ENCODE measurements at places on chromosomes 5 and 9.

DNA sequence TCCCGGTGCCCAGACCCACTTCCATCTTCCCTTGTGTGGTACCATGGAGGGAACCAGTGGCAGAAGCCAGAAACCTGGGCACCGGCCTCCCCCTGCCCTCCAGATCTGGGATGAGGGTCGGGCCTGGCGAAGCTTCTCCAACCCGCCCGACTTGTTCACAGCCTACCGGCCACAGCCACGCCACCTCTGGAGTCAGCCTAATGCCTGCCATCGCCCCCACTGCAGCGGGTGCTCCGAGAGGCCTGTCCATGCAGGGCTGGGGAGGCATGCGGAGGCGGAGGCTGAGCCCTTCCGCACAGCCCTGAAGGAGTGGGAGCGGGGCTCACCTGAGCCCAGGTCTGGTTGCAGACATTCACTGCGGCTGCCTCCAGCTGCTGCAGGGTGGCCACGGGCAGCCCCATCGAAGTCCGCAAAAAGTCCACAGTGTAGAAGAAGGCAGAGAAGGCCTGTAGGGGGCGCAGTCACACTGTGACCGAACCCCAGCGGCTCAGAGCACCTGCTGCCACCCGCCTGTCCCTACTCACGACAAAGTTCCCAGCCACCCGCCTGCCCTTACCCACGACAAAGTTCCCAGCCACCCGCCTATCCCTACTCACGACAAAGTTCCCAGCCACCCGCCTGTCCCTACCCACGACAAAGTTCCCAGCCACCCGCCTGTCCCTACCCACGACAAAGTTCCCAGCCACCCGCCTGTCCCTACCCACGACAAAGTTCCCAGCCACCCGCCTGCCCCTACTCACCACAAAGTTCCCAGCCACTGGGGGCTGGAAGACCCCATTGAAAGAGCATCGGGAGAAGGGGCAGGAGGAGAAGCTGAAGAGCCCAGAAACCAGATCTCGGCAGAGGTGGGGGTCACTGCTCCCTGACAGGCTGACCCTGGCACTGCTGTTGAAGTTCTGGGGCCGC, 3.8 kb upstream of the NPDC1 start:
- DNase-seq = no peak

- DNase-seq = no peak
Observed at GRCh38 chr9:114343471-114344187, 14.0 kb downstream of the ORM2 start.

DNA sequence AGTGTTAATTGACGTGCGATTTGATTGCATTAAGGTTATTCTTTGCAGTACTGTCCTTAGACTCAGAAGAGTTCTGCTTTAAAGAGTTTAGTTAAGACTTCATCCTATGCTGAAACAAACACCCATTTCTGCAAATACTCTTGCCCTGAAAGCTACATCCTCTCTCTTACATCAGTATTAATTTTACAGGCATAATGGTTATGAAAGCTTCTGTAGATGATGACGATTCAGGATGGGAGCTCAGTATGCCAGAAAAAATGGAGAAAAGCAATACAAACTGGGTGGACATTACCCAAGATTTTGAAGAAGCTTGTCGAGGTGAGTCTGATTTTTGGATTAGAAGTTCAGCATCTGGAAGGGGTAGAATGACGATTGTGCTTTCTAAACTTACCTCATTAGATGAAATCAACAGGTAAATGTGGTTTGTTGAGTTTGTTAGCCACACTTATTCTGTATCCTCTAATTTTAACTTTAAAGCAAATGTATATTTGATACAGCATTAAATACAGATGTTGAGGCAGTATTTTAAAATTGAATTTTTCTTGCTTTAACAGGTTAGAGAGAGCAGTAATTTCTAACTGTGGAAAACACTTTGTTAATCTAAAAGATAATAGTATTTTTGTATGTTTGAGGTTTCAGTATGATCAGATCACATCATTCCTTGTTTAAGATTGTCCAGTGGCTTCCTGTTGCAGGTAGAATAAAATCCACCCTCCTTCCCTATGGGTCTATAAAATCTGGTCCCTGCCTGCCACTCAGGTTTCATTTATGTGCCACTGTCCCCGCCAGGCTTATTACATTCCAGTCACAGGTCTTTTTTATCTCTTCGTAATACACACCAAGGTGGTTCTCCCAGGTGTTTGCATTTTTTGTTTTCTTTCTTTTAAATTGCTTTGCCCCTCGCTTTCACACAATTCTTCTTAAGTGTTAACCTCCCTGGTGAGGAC, 1.3 kb downstream of the NAA35 start:
- no peak for DNase-seq

GRCh38 chr5:3036041-3036788, 284.7 kb upstream of the IRX2 start:
- DNase-seq = no peak

DNA sequence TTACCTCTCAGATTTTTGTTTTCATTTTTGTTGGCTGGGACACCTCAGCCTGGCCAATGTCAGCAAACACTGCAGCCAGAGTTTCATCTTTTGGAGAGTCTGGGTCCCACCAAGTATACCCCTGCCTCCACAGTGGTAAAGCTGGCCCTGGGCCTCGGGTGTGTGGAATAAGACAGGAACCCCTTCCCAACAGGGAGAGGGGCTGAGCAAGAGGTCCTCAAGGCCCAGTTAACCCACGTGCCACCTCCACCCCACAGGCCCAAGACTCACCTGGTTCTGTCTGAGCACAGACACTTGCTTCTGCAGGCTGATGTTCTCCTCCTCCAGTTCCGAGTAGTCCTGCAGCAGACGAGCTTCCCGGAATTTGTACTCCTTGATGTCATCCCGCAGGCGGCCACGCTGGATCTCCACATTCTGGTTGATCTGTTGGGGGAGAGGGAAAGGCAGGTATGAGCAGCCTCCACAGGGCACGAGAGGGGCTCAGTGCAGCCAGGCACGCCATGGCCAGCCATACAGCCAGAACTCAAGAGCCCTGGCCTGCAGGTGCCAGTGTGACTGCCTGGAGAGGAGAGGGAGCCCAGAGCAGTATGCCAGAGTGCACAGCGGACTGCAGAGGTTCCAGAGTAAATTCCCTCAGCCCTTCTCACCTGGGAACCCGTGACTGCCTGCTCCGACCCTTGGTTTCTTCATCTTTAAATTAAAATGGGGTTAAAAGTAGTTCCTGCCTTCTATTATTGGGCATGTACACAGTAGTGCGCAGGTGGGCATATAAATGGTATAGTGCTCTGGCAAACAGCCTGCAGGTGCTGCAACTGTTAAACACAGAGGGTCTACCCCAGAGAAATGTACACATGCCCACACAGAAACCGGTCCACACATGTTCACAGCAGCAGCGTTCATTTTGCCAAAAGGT, 42.0 kb downstream of the BICD2 start:
- DNase-seq = no peak

DNA sequence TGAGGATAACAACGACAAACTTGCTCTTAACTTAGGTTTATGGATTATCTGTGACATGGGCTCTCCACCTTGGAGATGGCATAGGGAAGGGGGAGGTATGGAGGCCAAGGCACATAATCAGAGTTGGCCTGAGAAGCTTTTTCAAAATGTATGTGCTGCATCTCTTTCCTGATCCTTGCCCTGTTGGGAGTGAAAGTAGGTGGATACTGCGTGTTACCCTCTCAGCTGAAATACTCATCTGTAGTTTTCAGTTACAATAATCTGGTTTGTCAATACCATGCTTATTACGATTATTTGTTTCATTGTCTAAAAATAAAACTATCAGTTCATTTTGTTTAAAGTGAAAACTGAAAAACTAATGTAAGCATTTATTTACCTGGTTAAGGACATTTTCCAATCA, 86.7 kb downstream of the SLC44A1 start:
- DNase-seq = no peak

Data from GOT3 (cell line).